Epithelial cell of proximal tubule (primary cell): ENCODE measurements at places on chromosomes 1 and 21. TPM values are rescaled to one million over a fixed set of nuclear protein-coding genes. Genes with fewer than 3 reads are reported as not detected.

Gene GPR25
- 0.65 TPM in 1 of 2 replicates, not detected in the other for total RNA-seq

Gene PAFAH2
- total RNA-seq: 11.6 and 12.0 TPM in 2 replicates

Gene CRYAA
- not detected in 2 replicates for total RNA-seq

DNA sequence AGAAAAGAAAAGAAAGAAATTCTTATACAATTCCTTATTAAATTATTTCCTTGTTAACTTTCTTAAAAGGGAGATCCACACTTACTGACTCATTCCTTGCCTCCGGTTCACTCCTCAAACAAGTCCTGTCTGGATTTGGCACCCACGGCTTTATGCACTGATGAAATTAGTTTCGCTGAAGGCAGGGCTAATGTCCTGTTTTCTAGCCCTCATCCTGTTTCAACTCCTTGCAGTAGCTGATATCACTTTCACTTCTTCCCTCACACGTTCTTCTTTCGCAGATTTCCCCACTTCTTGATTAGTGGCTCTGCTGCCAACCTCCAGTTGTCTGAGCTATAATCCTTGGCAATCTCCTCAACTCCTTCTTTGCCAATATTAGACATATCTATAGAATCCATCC, 215.2 kb downstream of the URB2 start:
- no peak for DNase-seq
